ENCODE measurements at places on chromosomes 7 and 10.

DNA sequence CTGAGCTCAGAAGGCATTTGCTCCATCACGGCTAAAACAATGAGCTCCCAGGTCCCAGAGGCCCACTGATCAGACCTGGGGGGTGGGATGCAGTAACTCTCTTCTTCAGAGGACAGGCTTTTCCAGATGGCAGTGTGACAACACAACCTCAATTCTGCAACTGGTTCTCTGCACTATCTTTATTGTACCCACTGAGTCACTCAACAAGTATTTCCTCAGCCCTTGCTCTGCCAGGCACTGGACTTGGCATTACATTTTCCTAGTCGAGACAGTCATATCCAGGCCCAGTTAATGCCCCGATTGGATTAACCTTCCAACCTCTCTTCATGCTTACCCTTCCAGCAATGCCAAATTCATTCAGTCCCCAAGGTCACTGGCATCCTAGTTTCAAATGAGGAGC lies 72.6 kb downstream of the JAZF1 start:
- no peak overlapping the region for H3K27ac ChIP-seq
- DNase-seq = no peak
- H3K27me3 ChIP-seq = no peaks in the 10 kb centered on the region
- H3K4me1 ChIP-seq = no peaks in the 10 kb centered on the region
- H3K4me3 ChIP-seq = no peak overlapping the region

DNA sequence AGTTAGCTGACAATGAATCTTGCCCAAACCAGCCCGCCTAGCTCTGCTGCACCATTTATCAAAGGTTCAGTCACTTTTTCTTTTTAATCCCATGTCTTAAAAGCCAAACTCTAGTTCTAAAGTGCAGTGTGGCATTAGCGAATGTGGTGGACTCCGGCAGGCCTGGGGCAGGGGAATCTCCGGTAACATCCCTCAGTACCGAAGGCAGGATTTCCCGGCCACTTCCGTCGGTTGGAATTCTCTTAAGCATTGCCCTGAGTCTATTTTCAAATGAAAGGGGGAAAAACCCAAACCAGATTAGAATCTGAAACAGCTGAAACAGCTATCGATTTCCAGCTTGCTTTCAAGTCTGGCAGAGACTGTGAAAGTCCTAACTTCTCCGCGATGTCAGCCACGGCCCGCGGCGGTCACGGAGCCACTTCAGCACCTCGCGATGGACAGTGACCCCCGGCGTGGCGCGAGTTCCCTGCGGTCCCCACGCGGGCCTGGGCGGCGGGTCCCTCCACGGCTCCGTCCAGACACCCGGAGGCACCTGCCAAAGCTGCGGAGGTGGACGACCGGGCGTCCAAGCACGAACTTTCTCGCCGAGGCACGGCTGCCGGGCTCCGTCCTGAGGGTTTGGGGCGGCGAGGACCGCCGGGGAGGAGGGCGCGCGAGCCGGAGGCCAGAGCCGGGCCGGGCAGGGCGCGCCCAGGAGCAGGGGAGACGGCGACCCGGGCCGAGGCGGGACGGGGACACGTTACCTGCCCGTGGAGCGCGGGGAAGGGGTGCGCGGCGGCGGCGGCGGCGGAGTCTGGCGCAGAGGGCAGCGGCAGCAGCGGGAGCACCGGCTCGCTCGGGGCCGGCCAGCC lies 745 bp downstream of the TCERG1L start:
- H3K4me3 ChIP-seq = peak overlapping the region; percentile 18
- H3K4me1 ChIP-seq = peaks cover 6% of the 10 kb centered on the region
- peaks cover 32% of the 10 kb centered on the region for H3K27me3 ChIP-seq
- no peak overlapping the region for H3K27ac ChIP-seq

GRCh38 chr10:75408911-75409885 lies 7.6 kb upstream of the ZNF503 start:
- peaks cover 71% of the 10 kb centered on the region for H3K27me3 ChIP-seq
- peak; percentile 34 for DNase-seq
- H3K4me3 ChIP-seq = peak overlapping the region; percentile 57
- no peaks in the 10 kb centered on the region for H3K36me3 ChIP-seq
- no peak overlapping the region for H3K27ac ChIP-seq

- DNase-seq = no peak
- no peak overlapping the region for H3K27ac ChIP-seq
- H3K27me3 ChIP-seq = peaks cover 27% of the 10 kb centered on the region
- H3K36me3 ChIP-seq = no peaks in the 10 kb centered on the region
Measured at GRCh38 chr10:78752708-78753107, 316.1 kb upstream of the ZMIZ1 start.
